ENCODE measurements at places on chromosomes 1 and 21.

DNA sequence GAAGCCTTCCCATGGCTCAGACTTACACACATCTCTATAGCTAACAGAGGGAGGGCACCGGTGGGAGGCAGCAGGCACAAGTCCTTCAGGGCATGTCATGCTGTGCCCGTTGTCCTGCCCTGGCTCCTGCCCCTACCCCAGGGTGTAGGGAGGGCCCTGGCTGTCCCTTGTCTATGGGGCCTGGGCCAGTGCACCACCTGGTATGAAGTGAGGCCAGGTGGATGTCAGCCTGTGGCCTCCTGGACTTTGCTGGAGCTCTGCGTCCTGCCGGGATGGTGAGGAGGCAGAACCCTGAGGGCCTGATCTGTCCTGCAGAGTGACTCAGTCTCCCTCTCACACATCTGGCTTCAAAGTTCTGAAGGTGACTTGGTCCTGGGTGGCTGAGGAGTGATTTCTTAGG lies 47.3 kb upstream of the GPR37L1 start:
- no peak for DNase-seq

- DNase-seq, result no peak
Observed at GRCh38 chr1:76274718-76275117, 200.2 kb downstream of the ST6GALNAC3 start.

- no peak for DNase-seq
Observed at GRCh38 chr1:66791621-66792610, 9.2 kb downstream of the INSL5 start.

DNA sequence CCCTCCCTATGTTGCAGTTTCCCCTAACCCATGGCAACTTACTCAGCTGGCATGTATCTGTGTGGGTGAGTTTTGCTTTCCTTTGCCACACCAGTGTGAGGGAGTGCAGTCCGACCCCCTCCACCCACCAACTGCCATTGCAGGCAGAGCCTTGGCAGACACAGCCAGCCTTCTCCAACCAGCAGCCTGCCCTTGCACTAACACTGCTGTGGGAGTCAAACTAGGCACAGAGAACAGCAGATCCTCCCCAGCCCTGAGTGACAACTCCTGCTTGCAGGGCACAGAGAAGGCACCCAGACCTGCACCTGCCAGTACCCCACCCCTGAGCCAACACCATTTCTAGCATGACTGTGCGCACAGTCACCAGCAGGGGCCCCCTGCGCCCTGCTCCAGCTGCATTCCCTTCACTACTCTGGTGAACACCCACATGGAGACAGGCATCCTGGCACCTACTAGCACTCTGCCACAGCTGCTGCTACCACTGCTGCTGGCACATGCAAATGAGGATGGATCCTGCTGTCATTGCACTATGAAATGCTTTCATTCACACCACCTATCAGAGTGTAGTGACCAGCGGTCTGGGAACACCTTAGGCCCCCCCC lies 98.4 kb downstream of the MAGI3 start:
- peak; percentile 78 for DNase-seq

DNA sequence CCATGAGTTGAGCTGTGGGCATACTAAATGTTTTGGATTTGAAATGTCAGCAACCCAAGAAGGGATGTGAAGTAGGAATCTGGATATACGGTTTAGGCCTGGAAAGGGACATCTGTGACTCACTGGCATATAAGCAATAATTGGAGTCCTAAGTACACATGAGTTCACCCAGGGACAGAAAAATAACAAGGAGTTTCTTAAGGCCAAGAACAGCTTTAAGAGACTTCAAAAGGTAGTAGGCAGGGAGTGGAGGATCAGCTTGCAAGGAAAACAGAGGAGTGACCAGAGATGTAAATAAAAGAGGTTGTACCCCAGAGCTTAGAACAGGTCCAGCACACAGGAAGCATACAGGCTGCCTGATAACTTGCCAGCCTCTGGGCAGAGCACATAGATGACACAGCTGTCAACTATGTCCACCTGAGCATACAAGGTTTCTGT lies 28.1 kb downstream of the TMEM50B start:
- no peak for DNase-seq

DNA sequence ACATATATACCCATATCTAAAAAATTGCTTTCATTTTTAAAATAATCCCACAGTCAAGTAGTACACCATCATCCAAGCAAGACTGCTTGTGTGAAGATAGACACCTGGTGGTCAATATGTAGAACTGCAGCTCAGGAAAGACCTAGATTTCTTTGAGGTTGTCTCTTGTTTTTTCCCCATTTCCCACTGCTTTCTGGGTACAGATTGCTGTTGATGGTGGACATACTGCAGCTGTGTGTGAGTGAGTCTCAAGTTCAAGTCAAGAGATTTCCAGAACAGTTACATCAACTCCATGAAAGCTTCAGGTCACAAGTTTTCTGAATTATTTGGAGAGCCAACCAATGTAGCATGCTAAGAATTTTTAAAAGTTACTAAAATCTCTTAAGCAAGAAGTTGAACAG lies 306.4 kb downstream of the DUSP10 start:
- DNase-seq, result no peak

DNA sequence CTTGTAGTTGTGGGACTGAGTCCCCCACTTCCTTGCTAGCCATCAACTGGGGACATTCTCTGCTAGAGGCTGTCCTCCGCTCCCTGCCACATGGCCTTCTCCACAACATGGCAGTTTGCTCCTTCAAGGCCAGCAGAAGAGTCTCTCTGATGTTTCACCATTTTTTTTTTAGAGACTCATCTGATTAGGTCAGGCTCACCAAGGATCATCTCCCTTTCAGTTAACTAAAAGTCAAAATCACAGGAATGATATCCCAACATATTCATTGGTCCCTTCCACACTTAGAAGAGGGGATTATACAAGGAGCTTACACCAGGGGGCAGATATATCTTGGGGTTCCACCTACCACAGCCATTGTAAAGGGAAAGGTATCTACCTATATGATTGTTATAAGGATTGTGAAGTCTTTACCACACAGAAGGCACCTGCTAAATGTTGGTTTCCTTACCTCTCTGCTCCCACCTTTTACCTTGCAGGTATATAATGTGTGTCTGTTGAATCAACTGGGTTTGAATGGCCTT lies 23.3 kb downstream of the RIMKLA start:
- DNase-seq, result no peak

DNA sequence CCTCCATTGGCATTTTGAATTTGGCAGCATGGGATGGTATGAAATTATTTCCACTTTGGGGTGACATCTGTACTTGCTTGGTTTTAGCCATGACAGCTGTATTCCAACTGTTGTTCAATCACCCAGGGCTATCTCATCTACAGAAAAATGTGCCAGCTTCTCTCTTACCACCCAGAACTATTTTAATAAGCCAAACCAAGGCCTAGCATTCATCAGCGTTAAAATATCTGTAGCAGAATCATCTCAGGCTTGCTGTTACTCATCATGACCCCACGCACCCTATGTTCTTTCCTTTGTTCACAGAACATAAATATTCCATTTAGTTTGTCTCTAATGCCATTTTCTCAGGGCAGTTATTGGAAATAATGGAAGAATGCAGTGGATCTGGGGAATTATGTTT lies 49.8 kb downstream of the GIPC2 start:
- DNase-seq, result no peak

GRCh38 chr1:6827630-6828165 lies 42.4 kb downstream of the CAMTA1 start:
- no peak for DNase-seq

DNA sequence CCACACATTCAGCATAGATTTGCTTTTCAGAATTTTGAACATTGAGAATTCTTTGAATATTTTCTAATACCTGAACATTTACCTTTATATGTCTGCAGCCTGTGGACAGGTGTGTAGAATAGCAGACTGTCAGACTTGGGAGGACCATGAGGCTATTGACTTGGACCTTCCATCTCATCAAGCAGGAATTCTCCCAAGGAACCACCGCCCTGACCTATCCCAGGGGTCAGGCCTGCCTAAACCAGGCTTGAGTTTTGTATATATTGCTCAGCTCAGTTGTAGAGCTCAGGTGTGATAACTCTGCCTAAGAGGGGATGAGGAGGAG lies 53.2 kb downstream of the RUNX1 start:
- no peak for DNase-seq

DNA sequence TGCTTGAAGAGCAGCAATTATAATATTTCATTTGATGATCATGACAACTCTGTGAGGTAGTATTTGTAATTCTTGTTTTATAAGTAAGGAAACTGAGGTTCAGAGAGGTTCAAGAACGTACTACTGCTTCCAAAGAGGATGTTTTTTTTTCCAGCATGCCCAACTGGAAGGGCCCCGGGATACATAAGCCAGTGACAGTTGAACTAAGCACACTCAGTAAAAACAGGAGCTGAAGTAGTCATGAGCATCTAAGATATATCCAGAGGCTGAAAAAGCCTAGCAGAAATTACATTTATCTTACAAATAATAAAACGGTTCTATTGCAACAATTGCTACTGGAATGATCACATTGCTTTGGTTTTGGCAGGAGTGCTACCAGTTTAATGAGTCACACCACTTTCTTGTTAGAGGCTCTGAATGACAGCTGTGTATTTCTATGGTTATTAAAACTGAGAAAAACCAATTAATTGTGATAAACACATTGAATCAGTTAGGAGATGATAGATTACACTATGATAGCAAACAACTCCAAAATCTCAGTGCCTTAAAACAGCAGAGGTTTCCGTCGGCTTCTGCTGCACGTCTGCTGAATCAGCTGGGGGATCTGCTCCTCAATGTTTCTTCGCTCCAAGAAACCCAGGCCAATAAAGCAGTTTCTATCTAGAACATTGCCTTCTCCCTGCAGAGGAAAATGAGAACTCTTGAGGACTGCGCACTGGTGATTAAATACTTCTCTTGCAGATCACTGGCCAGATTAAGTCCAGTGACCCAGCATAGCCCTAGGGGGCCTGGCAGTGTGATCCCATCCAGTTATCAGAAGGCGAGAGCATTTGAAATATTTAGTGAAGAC lies 522.7 kb downstream of the PLPP3 start:
- no peak for DNase-seq

- no peak for DNase-seq
Observed at GRCh38 chr1:1285611-1286311, 5.5 kb downstream of the SCNN1D start.

GRCh38 chr21:17393413-17393812 lies 119.4 kb upstream of the CXADR start:
- DNase-seq, result no peak

DNA sequence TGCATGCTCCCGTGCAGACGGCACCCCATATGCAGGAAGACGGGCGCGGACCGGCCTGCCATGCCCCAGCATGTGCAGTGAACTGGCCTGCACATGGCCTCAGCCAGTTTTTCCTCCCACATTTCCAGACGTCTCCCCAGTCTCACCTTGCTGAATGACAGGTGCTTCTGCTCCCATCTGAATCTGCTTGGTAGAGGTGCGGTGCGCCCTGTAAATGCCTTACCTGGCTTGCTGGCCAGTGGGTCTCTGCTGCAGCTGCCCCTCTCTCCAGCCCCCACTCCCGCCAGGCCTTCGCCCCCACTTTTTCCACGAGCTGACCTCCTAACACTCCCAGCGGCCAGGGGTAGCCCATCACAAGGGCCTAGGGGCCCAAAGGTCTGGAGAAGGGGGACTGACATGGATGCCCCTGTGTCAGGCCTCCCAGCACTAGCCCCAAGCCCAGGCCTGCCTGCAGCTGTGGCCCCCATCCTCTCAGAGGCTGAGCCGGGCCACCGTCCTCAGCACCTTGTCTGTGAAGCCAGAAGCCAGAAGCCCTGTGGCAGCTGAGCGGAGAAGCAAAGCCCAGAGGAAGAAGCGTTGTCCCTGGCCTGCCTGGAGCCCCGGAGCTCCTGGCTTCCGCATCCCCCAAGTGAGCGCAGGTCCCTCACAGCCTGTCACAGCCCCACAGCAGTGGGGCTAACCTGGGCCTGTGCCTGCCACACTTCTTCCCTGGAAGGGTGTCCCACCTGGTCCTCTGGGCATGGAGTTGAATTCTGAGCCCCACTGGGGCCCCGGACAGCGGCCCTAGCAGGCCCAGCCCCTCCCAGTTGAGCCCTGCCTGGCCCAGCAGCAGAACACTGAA lies 3.7 kb upstream of the SLC19A1 start:
- no peak for DNase-seq

DNA sequence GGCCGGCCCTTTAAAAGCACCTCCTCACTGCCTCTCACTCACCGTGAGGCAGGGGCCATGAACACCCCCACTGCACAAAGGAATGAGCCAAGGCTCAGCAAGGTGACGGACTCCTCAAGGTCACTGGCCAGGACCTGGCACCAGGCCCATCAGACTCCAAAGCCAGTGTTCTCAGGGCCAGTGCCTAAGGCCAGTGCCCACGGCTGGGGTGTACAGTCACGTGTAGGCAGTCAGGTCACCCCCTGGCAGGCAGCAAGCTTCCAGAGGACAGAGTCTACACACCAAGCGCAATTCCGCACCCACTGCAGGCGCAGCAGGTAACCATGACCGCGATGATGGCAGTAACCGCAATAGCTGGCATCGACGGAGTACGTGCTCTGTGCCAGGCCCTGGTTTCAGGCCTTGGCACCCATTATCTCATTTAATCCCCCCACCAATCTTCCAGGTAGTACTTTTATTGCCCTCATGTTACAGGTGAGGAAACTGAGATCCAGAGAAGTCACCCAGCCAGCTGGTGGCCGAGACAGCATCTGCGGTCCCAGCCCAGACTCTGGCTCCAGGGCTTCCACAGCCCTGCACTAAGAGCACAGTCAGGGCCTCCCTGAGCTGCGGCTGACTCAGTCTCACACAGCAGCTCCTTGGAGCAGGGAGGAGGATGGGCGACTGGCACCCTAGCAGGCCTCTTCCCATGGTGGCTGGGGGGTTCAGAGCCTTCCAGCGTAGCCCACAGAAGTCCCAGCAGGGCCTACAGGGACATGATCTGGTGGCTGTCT lies 27.0 kb downstream of the RAP1GAP start:
- DNase-seq, result no peak

- DNase-seq, result no peak
Observed at GRCh38 chr1:160101717-160102522, 3.5 kb upstream of the IGSF8 start.

DNA sequence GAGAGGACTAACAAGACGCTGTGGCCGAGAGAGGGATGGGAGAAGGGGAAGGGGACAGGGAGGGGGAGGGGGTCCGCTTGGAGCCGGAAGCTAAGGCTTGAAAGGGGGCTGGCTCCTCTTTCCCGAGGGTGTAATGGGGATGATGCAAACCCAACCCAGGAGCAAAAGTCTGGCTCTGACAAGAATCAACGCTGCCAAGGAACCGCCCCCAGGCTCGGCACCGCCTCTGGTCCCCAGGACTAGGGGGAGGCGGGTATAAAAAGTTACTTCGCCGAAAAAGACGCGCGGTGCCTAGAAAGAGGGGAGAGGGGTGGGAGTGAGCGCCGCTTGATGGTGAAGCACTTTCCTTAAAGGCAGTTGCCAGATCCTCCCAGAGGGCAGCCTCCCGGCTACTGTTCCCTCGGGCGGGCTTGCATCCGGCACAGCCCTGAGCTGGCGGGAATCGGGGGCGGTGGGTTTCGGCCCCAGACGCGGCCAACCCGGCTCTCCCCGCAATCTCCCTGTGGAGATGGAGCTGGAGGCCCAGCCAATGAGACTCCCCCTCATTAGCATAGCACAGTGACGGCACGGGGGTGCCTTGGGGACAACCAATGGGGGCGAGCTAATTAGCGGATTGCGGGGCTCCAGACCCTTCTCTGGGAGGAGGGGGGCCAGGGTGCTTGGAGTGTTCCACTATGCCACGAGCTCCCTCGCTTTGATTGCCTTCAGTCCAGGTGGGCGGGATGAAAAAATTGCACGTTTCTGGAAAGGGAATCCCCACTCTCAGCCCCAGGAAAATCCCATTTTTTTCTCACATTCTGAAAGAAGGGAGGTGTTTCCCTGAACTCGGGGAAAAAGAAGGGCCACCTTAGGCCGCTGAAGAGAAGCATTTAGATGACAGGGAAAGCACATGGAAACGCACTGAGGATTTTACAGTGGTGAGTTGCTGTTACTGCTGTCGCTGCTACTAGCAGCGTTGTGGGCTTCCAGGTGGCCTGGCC lies at the start of gene KCNT2:
Gene KCNT2 (minus strand): TSS at position 51 of the 980 bp plus-strand sequence. CDS start 131 bp downstream, outside the sequence.
- peak; percentile 94 for DNase-seq

All from H1 (cell line).